ENCODE measurements at places on chromosomes 3 and 15.
A peak's percentile ranks its signal among the peaks of the same experiment; 100 is the strongest.

GRCh38 chr3:46371519-46372340 is 984 bp downstream of the CCR5 start:
- no peak for DNase-seq

- DNase-seq = no peak
Observed at GRCh38 chr3:27319847-27320526, 49.2 kb downstream of the NEK10 start.

GRCh38 chr3:105715372-105715771 is 153.4 kb downstream of the CBLB start:
- DNase-seq = no peak

- no peak for DNase-seq
Observed at GRCh38 chr3:50408443-50408944, 49.2 kb upstream of the TMEM115 start.

DNA sequence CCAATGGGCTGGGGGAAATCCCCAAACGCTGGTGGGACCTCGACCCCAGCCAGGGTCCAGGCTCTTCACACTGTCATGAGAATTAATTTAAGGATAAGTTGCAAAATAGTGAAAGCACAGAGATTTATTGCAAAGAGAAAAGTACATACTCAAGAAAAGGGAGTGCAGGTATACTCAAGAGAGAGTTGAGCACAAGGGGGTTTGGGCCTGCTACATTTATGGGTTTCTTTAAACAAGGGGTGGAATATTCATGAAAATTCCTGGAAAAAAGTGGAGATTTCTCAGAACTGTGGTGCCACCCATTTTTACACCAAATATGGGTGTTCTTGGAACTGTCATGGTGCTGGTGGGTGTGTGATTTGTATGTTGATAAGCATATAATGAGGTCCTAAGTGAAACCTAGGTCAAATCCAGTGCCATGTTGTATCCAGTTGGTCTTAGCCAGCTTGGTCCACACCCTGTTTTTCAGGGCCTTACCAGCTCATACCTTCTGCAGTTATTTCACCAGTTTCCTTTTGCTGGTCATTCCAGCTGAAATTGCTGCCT is 32.6 kb upstream of the NEO1 start:
- no peak for DNase-seq

DNA sequence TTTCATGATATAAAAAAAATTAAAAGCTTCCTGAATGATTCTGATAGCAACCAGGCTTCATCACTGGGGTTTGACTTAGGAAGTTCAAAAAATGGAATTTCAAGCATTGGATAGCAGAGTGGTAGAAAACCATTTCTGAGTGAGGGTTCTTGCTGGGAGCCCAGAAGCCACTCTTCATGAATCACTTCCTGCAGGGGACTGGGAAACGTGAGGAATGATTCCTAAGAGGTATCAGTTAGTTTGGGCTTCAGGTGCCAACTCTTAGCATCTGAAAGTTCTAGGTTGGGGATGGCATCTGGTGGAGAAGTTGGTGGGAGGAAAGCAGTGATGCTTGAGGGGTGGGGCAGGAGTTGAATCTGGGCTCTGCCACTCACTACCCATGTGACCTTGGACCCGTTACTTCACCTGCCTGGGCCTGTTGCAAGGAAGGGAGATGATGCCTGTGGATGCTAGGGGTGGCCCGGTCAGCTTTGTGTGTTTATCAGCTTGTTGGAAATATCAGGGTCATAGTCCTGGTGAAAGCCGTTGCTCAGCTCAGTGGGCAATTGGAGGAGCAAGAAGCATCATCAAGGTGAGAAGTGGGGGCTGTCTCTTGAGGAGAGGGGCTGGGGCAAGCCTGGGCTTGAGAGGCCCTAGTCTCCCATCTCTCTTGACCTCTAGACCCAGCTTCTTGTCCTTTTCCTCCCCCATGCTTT is 37.0 kb upstream of the TNFAIP8L3 start:
- no peak for DNase-seq

- DNase-seq = no peak
Observed at GRCh38 chr3:78867409-78868372, 900.1 kb downstream of the ROBO1 start.

- DNase-seq = no peak
Observed at GRCh38 chr3:52126036-52126435, 28.2 kb downstream of the POC1A start.

DNA sequence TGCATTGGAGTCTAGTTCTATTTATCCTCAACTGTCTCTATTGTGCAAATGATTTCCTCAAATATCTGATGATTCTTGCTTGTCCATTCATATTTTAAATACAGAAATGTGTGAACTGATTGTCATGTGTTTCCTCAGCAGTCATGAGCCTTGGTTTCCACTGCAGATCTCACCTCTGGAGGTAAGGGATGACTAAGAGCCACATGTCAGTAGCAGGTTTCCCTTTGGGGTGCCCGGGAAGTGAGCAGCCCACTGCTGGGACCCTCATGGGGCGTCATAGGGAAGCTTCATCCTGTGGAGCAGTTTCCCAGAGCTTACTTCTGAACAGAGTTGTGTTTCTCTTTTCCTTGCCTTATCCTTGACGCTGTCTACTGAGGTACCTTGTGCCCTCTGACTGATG is 149.2 kb upstream of the TOPAZ1 start:
- DNase-seq = no peak

DNA sequence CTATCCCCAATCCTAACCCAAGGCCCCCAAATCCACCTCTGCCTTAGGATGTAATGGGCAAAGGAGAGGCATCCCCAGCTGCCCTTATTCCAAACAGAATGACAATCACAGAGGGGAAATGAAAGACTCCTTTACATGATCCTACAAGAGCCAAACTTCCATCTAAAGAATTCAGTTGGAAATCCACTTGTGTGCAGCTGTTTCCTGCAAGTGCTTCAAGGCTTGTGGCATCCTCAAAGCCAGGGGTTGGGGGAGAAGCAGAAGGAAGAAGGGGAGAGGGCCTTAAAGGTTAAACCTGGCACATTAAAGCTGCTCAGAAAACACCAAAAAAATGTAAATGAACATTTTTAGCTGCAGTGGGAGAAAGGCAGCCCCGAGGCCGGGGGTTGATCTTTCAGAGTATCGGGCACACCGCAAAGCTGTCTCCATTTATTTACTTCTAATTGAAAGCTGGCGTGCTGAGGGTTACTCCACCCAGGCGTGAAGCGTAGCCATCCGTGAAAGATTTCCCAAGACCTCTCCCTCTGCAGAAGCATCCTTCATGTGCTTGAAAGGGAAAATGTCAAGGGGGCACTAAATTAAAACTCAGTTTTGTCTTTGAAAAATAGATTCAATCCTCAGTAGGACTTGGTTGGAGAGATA is 217.8 kb downstream of the SHQ1 start:
- no peak for DNase-seq

GRCh38 chr3:132818251-132818650 is 96.0 kb upstream of the NPHP3 start:
- DNase-seq = no peak

DNA sequence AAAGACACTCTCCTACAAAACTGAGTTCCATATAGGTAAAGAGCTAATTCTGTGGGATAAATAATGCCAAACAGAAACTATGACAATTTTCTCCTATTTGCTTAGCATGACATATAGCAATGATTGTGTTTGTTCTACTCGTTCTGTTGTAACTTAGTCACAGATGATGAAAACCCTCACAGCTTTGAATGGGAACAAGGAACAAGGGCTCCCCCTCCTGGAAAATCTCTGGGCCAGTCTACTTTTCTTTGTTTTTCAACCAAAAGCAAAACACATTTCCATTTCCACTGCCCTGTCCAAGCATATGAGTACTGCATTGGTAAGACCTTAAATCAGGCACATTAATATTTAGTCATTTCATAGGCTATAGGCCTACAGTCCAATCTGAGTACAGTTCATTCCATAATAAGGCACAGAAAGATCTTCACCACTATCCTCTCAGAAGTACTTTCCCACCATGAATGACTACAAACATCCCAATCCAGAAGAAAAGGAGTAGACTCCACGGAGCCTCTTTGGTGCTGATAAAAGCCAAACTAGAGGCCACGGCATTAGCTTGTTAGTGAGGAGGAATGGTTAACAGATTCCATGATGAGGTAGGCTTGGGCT is 67.1 kb downstream of the ATP8B4 start:
- DNase-seq = no peak

- no peak for DNase-seq
Observed at GRCh38 chr3:133412183-133413132, 12.6 kb downstream of the BFSP2 start.

DNA sequence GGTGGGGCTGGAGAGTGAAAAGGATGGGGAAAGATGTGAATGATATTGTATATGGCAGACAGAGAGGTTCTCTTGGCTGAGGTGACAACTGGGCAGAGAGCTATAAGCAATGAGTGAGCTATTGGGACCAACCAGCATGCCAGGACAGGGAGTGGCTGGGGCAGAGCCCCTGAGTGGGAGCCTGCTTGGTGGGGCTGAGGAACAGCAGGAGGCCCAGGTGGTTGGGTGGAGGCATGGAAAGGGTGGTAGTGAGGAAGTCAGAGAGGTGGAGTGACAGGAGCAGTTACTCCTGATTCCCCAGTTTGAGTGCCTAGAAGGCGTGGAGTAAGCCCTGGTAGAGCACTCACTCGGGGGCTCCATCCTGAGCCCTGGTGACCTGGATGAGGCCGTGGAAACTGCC is 15.5 kb upstream of the TNFAIP8L3 start:
- DNase-seq = no peak

- no peak for DNase-seq
Observed at GRCh38 chr15:73822998-73823397, 50.4 kb upstream of the TBC1D21 start.

DNA sequence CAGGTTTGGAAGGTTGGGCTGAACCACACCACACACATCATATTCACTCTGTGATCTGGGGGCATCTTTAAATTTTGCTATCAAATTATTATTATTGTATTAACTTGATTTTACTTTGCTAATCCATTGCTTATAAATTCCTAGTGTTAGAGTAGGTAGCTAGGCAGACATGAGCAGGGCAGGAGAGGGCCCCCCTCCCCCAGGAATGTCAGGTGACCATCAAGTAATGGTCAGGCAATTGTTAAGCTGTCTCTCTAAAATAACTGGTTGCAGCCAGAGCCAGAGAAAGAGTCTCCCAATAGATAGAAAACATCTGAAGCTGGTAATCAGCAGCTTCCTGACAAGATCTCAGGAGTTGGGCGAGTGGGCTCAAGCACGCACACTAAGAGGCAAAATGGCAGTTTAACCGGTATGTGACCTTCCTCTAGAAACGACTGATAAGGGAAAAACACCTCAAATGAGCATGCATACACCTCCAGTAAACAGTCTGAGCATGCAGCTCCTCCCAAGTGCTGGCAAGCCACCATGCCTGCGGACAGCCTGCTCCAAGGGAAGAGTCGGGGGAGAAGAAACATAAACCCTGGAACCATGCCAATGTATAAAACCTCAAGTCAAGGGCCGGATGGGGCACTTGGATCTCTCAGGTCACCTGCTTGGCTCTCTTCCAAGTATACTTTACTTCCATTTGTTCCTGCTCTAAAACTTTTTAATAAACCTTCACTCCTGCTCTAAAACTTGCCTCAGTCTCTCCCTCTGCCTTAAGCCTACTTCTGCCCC is 3.1 kb upstream of the CXCR6 start:
- no peak for DNase-seq

DNA sequence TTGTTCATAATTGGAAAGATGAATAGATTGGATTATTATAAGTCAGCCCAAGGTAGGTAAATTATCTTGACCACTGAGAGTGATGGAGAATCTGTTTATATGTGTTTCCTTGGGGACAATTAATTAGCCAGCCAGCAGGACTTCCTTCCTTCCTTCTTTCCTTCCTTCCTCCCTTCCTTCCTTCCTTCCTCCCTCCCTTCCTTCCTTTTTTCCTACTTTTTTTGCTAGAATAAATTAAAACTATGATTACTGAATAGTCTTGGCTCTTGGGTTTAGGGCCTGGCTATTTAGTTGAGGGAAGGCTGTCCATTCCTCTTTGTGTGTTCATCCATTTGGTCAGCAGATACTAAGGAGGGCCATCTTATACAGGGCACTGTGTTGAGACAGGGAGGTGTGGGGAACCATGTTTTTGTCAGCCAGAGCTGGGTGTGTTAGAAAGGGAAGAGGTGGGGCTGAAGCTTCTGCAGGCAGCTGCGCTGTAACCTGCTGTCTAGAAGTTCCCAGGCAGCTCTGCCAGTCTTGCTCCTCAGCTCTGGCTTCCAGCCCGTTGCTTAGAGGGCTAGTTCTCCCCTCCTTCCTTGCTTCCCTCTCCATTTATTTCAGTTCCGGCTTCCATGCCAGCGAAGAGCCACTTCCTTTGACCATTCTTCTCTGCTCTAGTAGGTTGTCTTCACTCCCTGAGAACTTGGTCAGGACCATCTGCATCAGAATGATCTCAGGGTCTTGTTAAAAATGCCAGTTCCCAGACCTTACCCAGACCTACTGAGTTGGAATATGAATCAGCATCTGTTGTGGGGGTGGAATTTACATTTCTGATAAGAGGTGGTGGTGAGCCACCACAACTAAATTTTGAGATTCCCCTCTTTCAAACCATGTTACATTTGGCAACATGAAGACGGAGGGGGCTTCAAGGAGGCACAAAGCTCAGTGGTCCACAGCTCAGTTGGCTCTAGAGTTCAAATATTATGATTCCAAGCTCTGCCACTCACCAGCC is 113.9 kb downstream of the DGKG start:
- DNase-seq = no peak

DNA sequence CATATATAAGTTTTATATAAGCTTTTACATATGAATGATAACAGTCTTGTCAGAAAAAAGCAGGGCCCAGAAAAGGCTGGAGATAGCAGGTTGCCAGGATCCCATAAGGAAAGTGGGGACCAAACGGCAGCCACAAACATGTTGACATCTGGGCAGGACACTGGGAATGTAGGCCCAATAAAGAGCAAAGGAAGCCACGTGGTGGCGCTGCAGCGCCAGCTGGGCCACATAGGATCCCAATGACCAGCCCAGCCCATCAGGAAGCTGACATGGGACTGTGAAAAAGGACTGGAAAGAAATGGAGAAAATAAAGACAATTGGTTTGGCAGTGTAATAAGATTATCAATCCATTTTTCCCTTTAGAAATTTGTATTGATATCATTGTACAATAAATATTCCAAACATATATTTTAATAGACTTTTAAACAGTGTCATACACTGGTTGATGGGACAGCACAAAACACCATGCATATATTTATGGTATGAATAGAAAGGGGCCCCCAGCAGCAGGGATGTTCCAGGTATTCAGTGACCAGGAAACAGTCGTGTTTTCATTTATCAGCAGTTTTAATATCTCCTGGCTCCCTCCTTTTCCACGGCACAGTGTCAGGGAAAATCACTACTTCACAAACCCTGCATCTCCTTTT is 89.0 kb upstream of the STRIT1 start:
- peak; percentile 31 for DNase-seq

GRCh38 chr15:93614386-93615104 is 525.5 kb upstream of the RGMA start:
- no peak for DNase-seq

GRCh38 chr3:26237036-26237682 is 385.4 kb upstream of the LRRC3B start:
- no peak for DNase-seq

DNA sequence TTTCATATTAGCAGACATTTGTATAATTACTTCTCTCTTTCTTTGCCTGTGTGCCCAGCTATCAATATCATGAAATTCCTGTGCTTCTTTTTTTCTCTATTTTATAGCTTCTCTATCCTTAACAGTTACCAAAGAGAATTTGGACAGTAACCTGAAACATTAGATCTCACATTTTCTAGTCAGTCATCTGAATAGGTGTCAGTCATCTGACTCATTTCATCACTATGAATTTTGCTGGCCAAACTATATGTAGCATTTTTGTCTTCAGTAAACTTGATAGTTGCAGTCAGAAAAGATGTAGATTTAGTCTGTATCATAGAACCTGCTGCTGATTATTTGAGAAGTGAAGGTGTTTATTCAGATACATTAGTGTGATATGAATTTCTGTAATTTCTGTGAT is 52.6 kb downstream of the HMG20A start:
- no peak for DNase-seq

- DNase-seq = no peak
Observed at GRCh38 chr3:184791171-184791570, 20.8 kb upstream of the VPS8 start.

All from omental fat pad (tissue), 4 donors.